ENCODE measurements at places on chromosomes 7 and 10.
A peak's percentile ranks its signal among the peaks of the same experiment; 100 is the strongest.

GRCh38 chr10:109166935-109167334 is 756.4 kb downstream of the XPNPEP1 start:
- no peak overlapping the region for H3K27ac ChIP-seq
- no peaks in the 10 kb centered on the region for H3K27me3 ChIP-seq
- DNase-seq: no peak

GRCh38 chr7:141227454-141227853 is 153.6 kb downstream of the TMEM178B start:
- no peaks in the 10 kb centered on the region for H3K36me3 ChIP-seq
- no peaks in the 10 kb centered on the region for H3K4me1 ChIP-seq
- H3K27ac ChIP-seq: no peak overlapping the region
- no peak for DNase-seq
- H3K27me3 ChIP-seq: no peaks in the 10 kb centered on the region

DNA sequence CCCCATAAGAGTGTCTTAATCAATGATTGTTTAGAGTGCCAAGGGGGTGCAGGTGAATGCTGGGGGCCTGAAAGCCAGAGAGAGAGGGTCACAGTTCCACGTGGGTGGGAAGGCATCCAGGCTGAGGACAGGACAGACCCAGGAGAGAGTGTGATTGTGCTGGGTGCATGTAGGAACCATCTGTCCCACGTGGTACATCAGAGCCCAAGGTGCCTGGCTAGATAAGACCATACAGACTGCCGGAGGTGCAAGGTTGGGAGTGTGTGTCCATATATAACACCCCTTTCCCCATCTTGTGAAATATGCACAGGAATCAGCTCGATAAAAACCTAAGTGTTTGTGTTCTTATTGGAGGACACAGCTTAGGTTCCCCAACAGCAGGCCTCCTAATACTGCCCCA is 85.5 kb downstream of the WIPF3 start:
- H3K4me3 ChIP-seq: no peak overlapping the region
- no peaks in the 10 kb centered on the region for H3K27me3 ChIP-seq
- no peak for DNase-seq
- no peaks in the 10 kb centered on the region for H3K4me1 ChIP-seq

DNA sequence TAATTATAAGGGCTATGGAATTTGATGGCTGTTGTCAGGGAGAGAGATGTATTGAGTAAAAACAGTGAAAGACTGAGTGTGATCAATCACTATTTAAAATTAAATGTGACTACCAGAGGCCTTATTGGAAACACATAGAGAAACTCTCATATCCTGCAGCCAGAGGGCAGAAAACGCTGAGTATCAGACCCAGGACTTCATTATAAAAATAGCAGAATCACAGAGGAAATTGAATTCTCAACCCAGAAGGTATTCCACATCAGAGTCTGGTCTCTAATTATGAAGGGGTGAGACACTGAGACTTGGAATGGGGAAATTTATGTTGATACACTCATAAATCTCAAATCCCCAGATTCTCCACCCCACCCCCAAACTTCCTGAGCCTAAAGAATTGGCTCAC is 69.5 kb upstream of the IL6 start:
- no peak overlapping the region for H3K4me3 ChIP-seq
- no peaks in the 10 kb centered on the region for H3K4me1 ChIP-seq
- no peaks in the 10 kb centered on the region for H3K27me3 ChIP-seq
- H3K36me3 ChIP-seq: no peaks in the 10 kb centered on the region
- no peak overlapping the region for H3K27ac ChIP-seq

DNA sequence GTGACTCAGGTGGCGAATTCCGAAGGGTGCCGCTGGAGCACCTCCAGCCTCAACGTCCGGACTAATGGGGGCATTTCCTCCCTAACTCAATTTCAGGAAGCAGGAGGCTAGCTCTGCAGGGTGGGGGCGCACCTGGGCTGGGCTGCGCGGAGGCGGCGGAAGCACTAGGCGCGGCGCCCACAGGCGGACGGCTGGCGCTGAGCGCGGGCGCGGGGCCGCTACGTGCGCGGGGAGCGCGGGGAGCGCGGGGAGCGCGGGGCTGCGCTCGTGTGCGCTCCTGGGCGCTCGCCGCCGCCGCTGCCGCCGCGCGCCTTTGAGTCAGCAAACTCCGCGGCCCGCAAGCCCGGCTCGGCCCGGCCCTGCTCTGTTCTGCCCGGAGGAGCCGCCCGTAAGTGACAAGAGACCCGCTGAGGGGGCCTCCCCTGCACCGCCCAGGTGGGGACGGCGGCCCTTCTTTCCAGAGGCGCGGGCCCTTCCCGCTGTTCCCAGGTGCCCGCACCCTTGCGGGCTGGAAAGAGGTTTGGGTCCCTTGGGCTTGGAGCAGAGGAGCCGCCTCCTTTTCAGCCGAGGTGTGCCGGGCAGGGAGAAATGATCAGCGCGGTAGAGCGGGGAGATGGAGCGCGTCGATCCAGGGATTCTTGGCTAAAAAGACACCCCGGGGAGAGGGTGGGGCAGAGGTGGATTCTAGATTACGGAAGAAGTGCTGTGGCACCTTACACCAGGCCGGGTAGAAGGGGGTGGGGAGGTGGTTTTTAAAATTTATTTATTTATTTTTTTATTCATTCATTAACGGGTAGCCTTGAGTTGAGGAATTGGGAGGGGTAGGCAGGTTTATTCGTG is at the start of gene SNX10:
SNX10 (plus strand) TSS at position 164 of the 840 bp plus-strand sequence. CDS start 54,581 bp downstream, outside the sequence.
- H3K4me3 ChIP-seq: peak within 1 kb of the TSS; percentile 77
- H3K27me3 ChIP-seq: no peaks in the 10 kb centered on the region
- H3K27ac ChIP-seq: no peak within 1 kb of the TSS
- H3K4me1 ChIP-seq: no peaks in the 10 kb centered on the region
- H3K36me3 ChIP-seq: no peaks in the 10 kb centered on the region
